Smooth muscle cell of bladder (primary cell): ENCODE measurements at places on chromosomes 5 and 9. TPM values are rescaled to one million over a fixed set of nuclear protein-coding genes. Genes with fewer than 3 reads are reported as not detected.

The NR5A1 gene
- not detected in 2 replicates for total RNA-seq

The PCDHGA12 gene
- 9.1 and 11.7 TPM in 2 replicates for total RNA-seq

The RASGRF2 gene
- 7.2 and 8.0 TPM in 2 replicates for total RNA-seq

The ORM1 gene
- total RNA-seq, result not detected in 2 replicates

The CRB2 gene
- total RNA-seq, result under 0.01 TPM in 2 replicates

The NMUR2 gene
- total RNA-seq, result not detected in 2 replicates

The PNPLA7 gene
- total RNA-seq, result 0.57 and 1.1 TPM in 2 replicates

The SLC6A3 gene
- under 0.01 TPM in 1 of 2 replicates, not detected in the other for total RNA-seq

The PCDHB9 gene
- total RNA-seq, result 0.09 and 0.14 TPM in 2 replicates

The DBN1 gene
- total RNA-seq, result 130 and 139 TPM in 2 replicates

The PIP5KL1 gene
- total RNA-seq, result 2.6 and 3.0 TPM in 2 replicates

The IFNA2 gene
- not detected in 2 replicates for total RNA-seq

The PDCD1LG2 gene
- 2.6 and 3.2 TPM in 2 replicates for total RNA-seq

The MZB1 gene
- total RNA-seq, result 0.14 and 0.18 TPM in 2 replicates

The OR13C8 gene
- not detected in 2 replicates for total RNA-seq

The NAIP gene
- total RNA-seq, result 1.7 and 2.0 TPM in 2 replicates

The FOXD4L6 gene
- total RNA-seq, result under 0.01 and 0.09 TPM in 2 replicates

The TSLP gene
- total RNA-seq, result 3.4 and 3.8 TPM in 2 replicates

The ADAMTS6 gene
- total RNA-seq, result 58.6 and 72.2 TPM in 2 replicates

The CAMK2A gene
- total RNA-seq, result 0.71 and 1.5 TPM in 2 replicates

The IFNA21 gene
- total RNA-seq, result not detected in 2 replicates

The TAL2 gene
- not detected in 2 replicates for total RNA-seq

The LHX3 gene
- not detected in 2 replicates for total RNA-seq

The GMCL2 gene
- total RNA-seq, result not detected in 2 replicates

The PALM2AKAP2 gene
- total RNA-seq, result 9.7 and 15.6 TPM in 2 replicates

The GRXCR2 gene
- total RNA-seq, result not detected in 2 replicates

The TMCO6 gene
- total RNA-seq, result 4.2 and 6.8 TPM in 2 replicates

The CDH9 gene
- 0.18 TPM in 1 of 2 replicates, not detected in the other for total RNA-seq

The GLDC gene
- total RNA-seq, result 1.4 TPM in 1 of 2 replicates, not detected in the other

The CCDC152 gene
- 1.1 and 1.6 TPM in 2 replicates for total RNA-seq

The LRSAM1 gene
- 6.7 and 8.4 TPM in 2 replicates for total RNA-seq

The ADCY2 gene
- 0.14 and 0.65 TPM in 2 replicates for total RNA-seq

The FREM1 gene
- total RNA-seq, result under 0.01 and 0.09 TPM in 2 replicates

The HRH2 gene
- not detected in 2 replicates for total RNA-seq

The IRX2 gene
- total RNA-seq, result not detected in 2 replicates

The PLK2 gene
- 271 and 524 TPM in 2 replicates for total RNA-seq

The IRX1 gene
- total RNA-seq, result 0.09 TPM in 1 of 2 replicates, not detected in the other

The XRCC4 gene
- total RNA-seq, result 6.3 and 6.6 TPM in 2 replicates

The SPATA31D4 gene
- not detected in 2 replicates for total RNA-seq

The GOLM1 gene
- 56.9 and 81.4 TPM in 2 replicates for total RNA-seq
